ENCODE measurements at places on chromosomes 4 and X. TPM values are rescaled to one million over a fixed set of nuclear protein-coding genes. Genes with fewer than 3 reads are reported as not detected.

GRCh38 chr4:3346146-3346545 is 53.3 kb downstream of the RGS12 start:
- DNase-seq: no peak
- H3K4me3 ChIP-seq: no peak overlapping the region
- H3K27me3 ChIP-seq: no peaks in the 10 kb centered on the region
- H3K27ac ChIP-seq: no peak overlapping the region
- H3K36me3 ChIP-seq: no peaks in the 10 kb centered on the region

The SLC25A6 gene
- total RNA-seq: 341 TPM

- no peak for DNase-seq
- H3K27ac ChIP-seq: no peak overlapping the region
- H3K36me3 ChIP-seq: no peaks in the 10 kb centered on the region
- H3K4me3 ChIP-seq: no peak overlapping the region
- H3K4me1 ChIP-seq: no peaks in the 10 kb centered on the region
These were observed 18.4 kb downstream of the GABRQ start for GRCh38 chrX:152656087-152656486.

DNA sequence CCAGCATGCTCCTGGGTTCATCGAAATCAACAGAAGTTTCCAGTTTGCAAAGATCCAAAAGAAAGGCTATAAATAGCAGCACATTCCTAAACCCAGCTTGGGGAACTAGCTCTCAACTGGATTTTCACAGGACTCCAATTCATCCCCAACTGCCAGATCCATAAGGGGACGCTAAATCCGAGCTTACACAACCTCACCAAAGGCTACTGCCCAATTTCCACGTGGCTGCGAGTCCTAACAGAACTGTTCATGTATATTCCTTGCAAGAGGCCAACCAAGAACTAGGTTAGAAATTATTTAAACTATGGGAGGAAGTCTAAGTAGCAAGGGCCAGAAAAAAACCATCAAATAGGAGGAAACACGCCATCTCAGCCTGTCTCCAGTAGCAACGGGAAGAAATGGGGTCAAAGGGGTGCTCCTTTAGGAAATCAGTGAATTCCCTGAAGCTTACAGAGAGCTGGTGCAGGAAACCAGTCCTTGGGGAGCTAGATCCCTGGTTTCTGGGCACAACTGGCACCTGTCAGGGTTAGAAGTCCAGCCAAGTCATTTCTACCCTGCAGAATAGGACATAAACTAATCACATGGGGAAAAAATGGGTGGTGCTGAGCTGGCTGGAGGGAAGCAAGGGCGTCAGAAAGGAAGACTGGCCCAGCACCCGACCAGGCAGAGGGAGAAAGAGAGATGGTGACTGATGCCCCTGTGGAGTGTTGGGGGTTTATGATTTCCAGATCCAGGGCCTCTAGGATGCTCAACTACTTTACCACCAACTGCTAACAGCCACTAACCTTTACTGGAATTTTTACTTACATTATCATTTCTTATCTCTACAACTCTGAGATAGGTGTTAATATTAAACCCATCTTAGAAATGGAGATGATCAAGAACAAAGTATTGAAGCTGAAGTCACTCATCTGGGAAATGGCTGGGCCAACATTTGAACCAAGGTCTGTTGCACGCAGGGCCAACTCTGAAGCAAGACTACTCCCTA is 20.5 kb downstream of the RELL1 start:
- peaks cover 15% of the 10 kb centered on the region for H3K4me1 ChIP-seq
- H3K4me3 ChIP-seq: no peak overlapping the region
- no peak for DNase-seq
- H3K36me3 ChIP-seq: no peaks in the 10 kb centered on the region

GRCh38 chr4:118772081-118772766 is 63.7 kb downstream of the SEC24D start:
- no peaks in the 10 kb centered on the region for H3K27me3 ChIP-seq
- no peaks in the 10 kb centered on the region for H3K4me1 ChIP-seq
- no peak overlapping the region for H3K27ac ChIP-seq
- H3K4me3 ChIP-seq: no peak overlapping the region
- no peak for DNase-seq

DNA sequence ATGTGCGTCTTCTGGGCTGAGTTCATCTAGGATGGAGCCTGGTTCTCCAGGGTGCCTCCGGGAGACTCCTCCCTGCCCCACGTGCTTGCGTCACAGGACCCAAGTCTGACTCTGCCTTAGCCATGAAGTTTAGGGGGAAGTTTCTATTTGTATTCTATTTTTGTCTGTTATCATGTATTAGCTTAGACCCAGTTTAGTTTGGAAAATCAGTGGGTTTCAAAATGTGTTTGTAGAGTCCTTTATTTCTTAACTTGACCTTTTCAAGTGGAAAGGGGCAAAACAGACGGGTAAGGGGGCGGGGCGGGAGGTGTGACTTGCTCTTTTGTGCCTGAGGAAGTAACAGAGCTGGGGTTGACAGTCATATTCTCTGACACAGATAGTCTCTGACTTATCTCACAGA is 86.0 kb downstream of the HTT start:
- H3K4me3 ChIP-seq: no peak overlapping the region
- H3K36me3 ChIP-seq: peaks cover 14% of the 10 kb centered on the region
- H3K27ac ChIP-seq: no peak overlapping the region
- H3K4me1 ChIP-seq: no peaks in the 10 kb centered on the region
- DNase-seq: no peak

GRCh38 chr4:15755321-15756155 is 22.6 kb upstream of the CD38 start:
- no peak for DNase-seq
- no peaks in the 10 kb centered on the region for H3K27me3 ChIP-seq
- peaks cover 44% of the 10 kb centered on the region for H3K4me1 ChIP-seq
- H3K4me3 ChIP-seq: peak overlapping the region; percentile 37
- no peaks in the 10 kb centered on the region for H3K36me3 ChIP-seq

The TBX22 gene
- total RNA-seq: not detected

DNA sequence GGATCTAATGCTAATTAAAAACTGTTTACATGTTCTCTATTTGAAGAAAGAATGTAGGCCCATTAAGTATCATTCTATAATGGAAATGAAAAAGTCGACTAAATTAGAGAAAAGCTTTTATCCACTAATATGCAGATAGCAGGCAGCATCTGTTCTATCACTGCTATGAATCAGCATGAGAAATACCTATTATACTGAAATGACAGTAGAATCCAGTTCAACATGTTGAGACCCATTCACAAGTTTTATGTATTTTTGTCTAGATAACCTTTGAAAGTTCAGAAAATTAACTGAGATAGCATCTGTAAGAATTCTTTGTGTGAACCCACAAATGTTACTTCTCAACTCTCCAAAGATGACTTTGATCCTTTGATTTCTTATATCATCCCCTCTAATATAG is 1254.4 kb upstream of the ADGRL3 start:
- no peaks in the 10 kb centered on the region for H3K36me3 ChIP-seq
- no peaks in the 10 kb centered on the region for H3K4me1 ChIP-seq
- no peak overlapping the region for H3K4me3 ChIP-seq
- DNase-seq: no peak

GRCh38 chr4:53990641-53991040 is 73.8 kb downstream of the CHIC2 start:
- no peaks in the 10 kb centered on the region for H3K4me1 ChIP-seq
- no peak overlapping the region for H3K27ac ChIP-seq
- no peak for DNase-seq
- H3K4me3 ChIP-seq: no peak overlapping the region
- no peaks in the 10 kb centered on the region for H3K36me3 ChIP-seq

- no peaks in the 10 kb centered on the region for H3K4me1 ChIP-seq
- no peak overlapping the region for H3K4me3 ChIP-seq
- H3K36me3 ChIP-seq: no peaks in the 10 kb centered on the region
- H3K27me3 ChIP-seq: no peaks in the 10 kb centered on the region
These were observed 198.2 kb downstream of the RASL11B start for GRCh38 chr4:53060278-53060677.

Measured in CD8-positive, alpha-beta memory T cell (primary cell).